ENCODE measurements at places on chromosomes 7 and 10.

DNA sequence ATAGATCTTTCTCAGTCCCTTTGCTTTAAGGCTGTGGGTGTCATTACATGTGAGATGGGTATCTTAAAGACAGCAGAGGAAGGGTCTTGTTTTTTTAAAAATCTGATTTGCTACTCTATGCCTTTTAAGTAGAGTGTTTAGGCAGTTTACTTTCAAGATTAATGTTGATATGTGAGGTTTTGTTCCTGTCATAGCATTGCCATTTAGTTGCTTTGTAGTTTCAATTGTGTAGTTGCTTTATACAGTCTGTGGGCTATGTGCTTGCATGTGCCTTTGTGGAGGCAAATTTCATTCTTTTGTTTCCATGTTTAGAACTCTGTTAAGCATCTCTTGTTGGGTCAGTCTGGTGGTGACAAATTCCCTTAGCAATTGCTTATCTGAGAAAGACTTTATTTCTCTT, 54.6 kb downstream of the ZNF783 start:
- DNase-seq = no peak

DNA sequence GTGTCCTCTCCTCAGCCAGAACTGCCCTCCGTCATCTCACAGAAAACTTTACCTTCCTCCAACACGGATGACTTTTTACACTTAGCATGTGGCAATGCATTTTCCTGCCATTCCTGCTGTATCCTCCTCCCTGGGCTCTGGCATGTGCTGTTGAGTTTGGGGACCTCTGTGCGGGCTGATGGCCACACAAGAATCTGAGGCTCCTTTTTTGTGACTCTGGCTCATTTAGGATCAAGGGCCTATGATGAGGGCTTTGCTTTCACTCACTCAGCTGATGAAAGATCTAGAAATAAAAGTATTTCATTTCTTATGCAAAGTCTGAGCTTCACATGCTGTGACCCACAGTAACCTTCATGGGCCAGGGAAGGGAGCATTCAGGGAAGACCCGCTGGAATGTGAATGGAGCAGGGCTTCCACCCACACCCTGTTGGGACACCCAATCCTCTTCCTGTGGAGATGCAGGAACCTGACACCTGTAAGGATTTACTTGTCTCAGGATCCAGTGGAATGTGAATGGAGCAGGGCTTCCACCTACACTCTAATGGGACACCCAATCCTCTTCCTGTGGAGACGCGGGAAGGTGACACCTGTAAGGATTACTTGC, 500.3 kb upstream of the MKI67 start:
- no peak for DNase-seq

GRCh38 chr7:33965183-33965744, 59.9 kb downstream of the BMPER start:
- no peak for DNase-seq

GRCh38 chr7:107931740-107932515, 40.9 kb downstream of the DLD start:
- no peak for DNase-seq

GRCh38 chr10:75165684-75166622, 44.6 kb upstream of the VDAC2 start:
- DNase-seq = no peak

DNA sequence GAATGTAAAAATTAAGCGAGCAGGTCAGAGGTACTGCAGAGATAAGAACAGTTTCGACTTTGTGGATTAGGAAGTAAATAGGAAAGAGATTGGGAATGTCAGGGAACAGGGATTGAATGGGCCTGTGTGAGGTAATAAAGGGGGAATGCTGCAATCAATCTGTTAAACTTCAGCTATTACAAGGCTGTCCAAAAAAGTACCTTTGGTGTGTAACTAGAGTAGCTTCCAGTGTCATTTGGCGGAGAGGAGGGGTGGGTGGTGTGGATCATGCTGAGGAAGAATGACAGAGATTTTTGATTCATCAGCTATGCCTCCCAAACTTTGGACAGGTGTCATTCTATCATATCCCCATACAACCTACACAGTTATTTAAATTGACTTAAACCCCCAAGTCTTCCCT, 128.2 kb upstream of the RHEB start:
- no peak for DNase-seq

- DNase-seq = no peak
Measured at GRCh38 chr10:114852197-114852596, 30.6 kb downstream of the FHIP2A start.

DNA sequence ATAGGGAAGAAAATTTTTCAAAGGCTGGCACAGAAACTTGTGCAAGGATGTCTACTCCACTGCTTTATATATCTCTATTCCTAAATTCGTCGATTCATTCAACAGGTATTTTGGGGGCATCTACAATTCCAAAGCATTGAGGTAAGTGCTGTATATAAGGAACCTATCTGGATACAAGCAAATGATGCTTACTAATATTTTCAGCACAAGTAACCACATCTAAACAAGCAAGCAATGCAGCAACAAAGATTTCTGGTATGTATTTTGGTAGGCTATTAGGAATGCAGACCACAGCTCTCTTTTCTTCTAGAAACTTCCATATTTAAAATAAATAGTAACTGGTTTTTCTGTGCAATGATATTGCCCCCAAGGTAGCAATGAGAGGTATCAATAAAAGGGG, 183.9 kb downstream of the SGMS1 start:
- DNase-seq = no peak

DNA sequence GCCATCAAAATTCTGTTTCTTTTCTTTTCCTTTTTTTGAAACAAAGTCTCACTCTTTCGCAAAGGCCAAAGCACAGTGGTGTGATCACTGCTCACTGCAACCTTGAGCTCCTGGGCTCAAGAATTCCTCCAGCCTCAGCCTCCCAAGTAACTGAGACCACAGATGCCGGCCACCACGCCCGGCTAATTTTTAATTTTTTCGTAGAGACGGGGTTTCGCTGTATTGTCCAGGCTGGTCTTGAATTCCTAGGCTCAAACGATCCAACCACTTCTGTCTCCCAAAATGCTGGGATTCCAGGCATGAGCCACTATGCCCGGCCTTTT, 25.7 kb upstream of the TRIM56 start:
- no peak for DNase-seq

DNA sequence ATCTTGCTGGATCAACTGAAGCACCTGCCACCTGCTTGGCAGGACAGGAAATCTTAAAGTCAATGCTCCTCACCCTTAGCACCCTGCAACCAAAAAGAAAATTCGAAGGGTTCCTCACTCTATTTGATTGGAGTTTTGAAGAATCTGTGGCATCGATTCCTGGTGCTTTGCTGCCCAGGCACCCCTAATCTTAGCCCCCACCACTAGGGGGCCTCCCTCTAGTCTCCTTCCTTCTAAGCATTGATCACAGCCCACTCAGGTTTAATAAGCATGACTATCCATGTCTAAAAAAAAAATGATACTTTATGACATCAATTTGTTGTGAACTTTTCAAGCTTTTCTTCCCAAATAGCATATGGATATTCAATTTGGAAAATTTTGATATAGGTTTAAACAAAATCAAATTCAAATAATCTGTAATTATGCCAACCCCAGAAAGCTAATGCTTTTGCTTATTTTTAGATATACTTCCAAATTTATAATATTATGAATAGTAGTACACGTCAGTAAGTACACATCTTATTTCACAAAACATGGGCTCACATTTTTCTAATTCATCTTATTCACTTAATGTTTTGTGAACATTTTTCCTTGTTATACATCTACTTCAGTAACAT, 45.3 kb downstream of the NRG3 start:
- DNase-seq = no peak

GRCh38 chr7:139744768-139745677, 32.8 kb downstream of the HIPK2 start:
- DNase-seq = no peak

GRCh38 chr7:12687718-12688171, 312 bp downstream of the ARL4A start:
- DNase-seq = no peak

DNA sequence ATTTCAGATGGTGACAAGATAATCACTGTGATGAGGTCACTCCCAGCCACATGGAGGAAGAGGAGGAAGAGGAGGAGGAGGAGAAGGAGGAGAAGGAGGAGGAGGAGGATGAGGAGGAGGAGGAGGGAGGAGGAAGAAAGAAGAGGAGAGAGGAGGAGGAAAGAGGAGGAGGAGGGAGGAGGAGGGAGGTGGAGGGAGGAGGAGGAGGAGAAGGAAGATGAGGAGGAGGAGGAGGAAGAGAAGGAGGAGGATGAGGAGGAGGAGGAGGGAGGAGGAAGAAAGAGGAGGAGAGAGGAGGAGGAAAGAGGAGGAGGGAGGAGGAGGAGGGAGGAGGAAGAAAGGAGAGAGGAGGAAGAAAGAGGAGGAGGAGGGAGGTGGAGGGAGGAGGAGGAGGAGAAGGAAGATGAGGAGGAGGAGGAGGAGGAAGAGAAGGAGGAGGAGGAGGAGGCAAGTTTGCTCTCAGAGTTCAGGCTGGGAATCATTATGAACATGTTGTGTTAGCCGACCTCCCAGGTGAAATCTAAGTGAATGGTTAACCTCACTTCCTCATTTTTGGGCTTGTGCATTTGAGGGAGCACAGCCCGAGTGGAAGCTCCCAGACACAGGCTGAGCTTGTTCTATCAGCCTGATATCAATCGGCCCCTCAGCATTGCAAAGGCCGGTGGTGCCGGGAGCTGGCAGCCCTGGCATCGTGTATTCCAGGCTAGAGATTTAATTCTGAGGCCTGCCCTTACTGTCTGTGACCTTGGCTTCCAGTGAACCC, 236.2 kb upstream of the PITRM1 start:
- no peak for DNase-seq

GRCh38 chr7:43834463-43835251, 34.7 kb downstream of the MRPS24 start:
- peak; percentile 12 for DNase-seq

GRCh38 chr10:22958338-22958737, 30.5 kb downstream of the ARMC3 start:
- DNase-seq = no peak

Data from activated T-helper 9 cell treated with anti-CD3 and anti-CD28 coated beads, Interleukin-2, amount 50 U/mL, for 16 hours (primary cell).